ENCODE measurements at places on chromosomes 2 and 18.

GRCh38 chr2:44130441-44130840 is 38.2 kb upstream of the PPM1B start:
- no peak for DNase-seq

DNA sequence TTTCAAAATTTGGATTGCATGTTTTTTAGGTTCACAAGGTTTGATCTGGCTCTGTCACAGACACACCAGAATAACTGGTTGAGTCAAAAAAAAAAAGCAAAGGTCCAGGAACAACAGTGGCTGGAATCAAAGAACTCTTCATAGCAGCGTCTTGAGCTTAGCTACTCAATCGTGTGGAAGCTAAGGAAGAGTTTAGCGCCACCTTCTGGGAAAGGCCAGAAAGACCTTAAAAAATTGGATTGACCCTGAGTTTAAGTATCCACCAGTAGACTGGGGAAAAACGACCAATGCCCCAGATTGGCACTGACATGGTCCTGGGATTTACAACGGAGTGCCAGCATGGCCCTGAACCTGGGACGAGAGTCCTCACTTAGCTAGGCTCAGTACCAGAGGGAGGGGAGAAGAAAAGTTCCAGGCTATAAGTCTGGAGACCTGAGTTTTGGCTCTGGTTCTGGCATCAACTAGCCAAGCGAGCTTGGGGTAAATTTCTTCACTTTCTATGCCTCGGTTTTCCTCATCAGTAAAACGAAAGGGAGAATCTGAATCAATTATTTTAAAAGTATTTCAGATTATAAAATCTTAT is 71.1 kb upstream of the TFCP2L1 start:
- no peak for DNase-seq

DNA sequence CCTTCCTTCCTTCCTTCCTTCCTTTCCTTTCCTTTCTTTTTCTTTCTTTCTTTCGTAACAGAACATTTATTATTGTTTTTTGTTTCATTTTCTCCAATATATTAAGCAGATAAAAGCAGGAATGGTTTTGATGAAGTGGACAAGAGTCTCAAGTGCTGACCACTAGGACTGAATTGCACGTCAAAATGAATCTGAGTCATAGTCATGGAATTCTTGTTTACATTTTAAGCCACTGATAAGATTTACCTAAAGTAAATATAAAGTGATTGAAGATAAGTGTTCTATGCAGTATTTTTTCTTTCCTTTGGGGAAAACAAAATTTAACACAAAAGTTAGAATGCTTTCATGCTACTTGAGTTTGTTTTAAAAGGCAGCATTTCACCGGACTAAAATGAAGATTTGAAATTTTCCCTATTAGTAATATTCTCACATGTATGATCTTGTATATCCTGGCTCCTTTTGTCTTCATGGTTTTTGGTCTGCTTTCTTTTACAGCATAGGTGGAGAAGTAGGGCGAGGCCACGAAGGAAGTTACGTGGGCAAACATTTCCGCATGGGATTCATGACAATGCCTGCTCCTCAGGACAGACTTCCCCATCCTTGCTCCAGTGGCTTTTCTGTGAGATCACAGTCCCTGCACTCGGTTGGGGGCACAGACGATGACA is 113.5 kb downstream of the NYAP2 start:
- no peak for DNase-seq

DNA sequence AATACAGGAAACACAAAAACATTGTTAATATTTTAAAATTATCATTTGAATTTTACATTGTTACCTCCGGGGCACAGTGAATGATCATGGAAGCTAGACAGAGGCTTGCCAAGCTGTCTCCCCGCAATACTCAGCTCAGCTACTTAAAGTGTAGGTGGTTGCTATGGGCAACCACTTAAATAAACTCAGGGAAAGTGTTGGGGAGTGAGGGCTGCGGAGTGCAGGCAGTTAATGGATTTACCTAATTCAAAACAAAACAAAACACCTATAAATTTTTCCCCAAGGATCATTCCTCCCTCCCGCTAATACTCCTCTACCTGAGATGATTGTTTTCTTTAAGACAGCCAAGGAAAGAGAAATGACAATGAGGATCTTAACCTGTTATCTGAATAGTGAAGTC is 349.5 kb downstream of the TGIF1 start:
- no peak for DNase-seq

- DNase-seq, result no peak
Measured at GRCh38 chr2:230742781-230743180, 30.1 kb downstream of the CAB39 start.

GRCh38 chr18:48475635-48476549 is 62.9 kb upstream of the CTIF start:
- no peak for DNase-seq

DNA sequence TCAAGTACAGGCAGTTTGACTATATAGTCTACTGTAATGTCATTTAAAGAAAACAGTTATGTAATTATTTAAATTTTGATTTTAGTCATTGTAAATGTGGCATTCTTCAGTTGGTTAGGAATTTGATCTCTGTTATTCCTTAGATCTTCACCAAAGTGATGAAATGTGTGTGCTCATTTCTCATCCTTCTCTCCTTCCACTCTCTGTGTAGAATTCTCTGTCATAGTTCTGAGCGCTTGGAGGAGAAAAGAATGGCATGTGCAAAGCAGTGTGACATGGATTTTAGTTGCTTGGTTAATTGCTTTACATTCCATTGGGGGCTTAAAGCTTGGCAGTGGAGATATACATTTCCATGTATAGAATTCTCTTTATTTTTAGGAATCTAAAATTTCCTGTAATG is 14.8 kb downstream of the PIK3C3 start:
- DNase-seq, result no peak

DNA sequence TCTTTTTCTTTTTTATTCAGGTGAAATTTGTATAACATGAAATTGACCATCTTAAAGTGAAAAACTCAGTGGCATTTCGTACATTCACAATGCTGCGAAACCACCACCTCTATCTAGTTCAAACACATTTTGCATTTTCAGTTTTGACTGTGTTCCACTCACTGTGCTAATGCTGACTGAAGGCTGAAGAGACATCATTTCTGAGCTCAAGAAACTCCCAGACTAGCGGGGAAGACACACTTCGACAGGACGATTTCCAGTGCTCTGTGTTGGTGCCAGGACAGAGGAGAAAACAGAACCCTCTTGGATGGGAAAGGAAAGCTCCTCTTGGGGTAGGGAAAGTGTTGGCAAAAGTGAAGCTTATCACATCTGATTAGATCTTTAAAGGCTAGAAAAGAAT is 44.2 kb upstream of the CBLN2 start:
- no peak for DNase-seq

GRCh38 chr2:219460424-219460926 is 25.8 kb downstream of the SPEG start:
- no peak for DNase-seq

- DNase-seq, result no peak
Measured at GRCh38 chr2:229927817-229928321, 5.6 kb downstream of the FBXO36 start.

DNA sequence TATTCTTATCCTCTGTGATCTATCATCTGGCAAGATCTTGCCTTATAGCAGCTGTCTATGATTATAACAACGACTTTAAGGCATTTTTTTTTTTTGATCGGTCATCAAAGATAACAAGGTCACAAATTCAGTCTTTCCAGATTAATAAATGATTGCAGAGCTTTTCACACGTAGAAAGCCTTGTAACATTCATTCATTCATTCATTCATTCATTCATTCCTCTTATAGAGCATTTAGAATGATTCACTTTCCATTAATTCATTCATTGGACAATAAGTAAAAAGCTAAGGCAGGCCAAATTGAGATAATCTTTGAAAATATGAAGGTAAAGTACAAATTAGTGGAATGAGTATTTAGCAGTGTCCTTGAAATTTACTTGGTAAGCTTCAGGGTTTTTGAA is 223.7 kb downstream of the NUP35 start:
- DNase-seq, result no peak

DNA sequence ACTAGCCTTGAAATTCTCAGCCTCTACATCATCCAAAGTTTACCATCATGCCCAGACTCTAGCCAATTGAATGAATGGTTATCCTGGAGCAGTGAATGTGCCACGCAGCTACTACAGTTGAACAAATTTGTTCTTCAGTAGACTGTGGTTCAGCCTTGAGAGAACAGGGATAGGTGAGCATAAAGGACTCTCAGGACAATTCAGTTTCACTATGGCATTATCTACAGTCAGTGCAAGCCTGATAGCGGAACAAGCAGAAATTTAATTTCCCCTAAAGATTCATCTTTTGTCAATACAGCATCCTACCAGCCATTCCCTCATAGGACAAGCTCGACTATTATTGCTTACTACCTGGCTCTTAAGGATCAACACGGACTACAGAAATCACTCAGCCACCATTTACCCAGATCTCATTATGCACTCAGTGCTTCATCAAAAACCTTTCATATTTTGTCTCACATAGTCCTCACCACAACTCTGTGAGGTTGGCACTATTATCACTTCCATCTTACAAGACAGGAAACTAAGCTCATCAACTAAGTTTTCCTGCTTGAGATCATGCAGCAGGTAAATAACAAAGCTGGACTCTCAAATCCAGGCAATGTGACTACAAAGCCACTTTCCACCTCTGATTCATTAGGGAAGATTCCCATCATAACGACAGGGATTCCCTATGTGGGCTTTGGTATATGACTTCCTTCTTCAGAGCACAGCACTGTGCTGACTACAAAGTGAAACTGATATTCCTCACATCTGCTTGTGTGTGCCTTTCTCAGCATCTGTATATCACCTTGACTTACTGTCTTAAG is 181.5 kb upstream of the ACVR2A start:
- DNase-seq, result no peak

GRCh38 chr18:74163019-74163660 is 14.8 kb downstream of the TIMM21 start:
- DNase-seq, result no peak

DNA sequence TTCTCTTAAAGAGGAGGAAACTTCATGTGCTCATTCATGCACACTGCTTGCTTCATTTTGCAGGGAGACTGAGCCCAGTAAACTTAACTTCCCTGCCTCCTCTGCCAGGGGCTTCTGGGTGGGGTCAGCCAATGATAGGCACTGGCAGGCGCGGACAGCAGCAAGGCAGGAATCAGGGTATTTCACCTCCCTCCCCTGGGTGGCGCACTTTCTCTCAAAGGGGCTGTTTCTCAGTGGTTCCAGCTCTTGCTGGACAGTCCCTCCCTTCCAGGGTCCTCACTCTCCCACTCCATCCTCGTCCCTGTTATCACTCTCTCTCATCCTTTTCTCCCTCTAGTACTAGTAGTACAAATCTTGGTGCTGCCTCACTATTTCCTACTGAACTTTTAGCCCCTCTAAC is 320.5 kb upstream of the ZNF521 start:
- no peak for DNase-seq

GRCh38 chr2:205640716-205641115 is 41.6 kb upstream of the NRP2 start:
- DNase-seq, result no peak

DNA sequence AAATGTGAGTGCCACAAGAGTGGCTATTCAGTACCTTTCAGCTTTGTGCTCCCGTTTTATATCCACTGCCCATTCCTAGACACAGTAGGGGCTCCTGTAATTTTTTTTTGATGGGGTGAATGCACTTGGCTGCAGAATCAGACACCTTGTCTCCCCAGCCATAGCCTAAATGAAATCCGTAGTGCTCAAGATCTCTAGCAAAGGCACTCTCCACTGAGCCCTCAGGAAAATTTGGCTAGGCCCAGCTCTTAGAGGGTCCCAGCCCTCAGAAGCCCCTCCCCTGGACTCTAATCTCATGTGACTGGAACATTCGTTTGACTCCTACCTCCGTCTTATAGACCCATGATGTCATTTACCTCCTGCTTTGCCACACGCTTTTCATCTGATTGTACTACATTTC is 323.9 kb downstream of the SMAD2 start:
- no peak for DNase-seq

DNA sequence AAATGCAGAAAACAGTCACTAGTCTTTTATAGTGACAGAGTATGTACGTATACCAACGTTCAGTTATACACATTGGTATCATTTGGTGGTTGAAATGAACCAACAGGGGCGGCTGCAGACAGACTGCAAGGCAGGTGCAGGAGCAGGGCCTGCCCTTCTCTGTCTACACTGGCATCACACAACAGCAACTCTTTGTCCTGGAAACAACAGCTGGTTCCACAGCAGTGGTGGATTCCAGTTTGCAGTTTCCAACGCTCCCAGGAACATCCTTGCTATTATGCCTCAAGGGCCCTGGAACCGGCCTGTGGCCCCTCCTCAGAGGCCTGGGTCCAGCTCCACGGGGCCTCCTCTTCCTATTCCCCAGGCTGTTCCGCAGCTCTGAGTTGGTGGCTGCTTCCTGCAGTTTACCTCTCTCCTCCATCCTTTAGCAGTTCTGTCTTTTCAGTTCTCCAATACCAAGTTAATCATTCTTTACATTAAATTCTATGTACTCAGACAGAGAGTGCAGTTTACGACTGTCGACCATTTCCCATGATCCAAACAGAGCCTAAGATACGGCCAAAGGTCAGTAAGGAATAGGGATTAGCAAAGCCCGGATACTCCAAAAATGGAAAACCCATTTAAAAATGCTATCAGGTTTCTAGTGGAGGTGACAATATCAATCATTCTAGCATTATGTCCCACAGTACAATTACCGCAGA is 87.8 kb downstream of the NOL10 start:
- DNase-seq, result no peak

- no peak for DNase-seq
Measured at GRCh38 chr2:208069186-208069585, 43.9 kb upstream of the PLEKHM3 start.

- no peak for DNase-seq
Measured at GRCh38 chr2:56231361-56231760, 47.6 kb downstream of the CCDC85A start.

GRCh38 chr2:210599476-210599875 is 43.1 kb downstream of the CPS1 start:
- no peak for DNase-seq

DNA sequence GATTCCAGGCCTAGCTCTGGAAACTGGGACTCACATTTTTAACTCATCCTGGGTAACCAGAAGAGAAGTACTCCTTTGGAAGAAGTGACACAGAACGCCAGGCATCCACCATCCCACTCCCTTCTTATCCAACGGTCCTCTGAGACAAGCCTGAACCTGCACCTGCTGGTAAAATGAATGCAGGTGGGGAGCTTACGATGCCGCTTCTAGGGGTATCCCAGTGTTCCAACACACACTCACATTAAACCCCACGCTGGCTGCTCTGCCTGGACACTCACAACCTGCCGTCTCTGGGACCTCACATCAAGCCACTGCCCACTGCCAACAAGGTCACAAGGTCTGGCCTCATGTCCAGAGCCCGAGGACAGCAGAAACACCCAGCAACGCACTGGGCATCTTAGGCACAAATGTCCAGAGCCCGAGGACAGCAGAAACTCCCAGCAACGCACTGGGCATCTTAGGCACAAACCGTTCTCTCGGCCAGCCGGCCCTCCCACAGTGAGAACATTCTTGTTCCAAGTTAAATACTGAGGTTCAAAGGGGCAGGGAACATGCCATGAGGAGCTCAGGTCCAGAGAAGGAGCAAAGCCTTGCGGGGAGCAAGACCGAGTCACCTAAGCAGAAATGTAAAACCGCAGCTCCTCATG is 9.9 kb downstream of the SLC66A2 start:
- DNase-seq, result no peak

GRCh38 chr2:224156436-224156835 is 117.3 kb upstream of the SERPINE2 start:
- no peak for DNase-seq
